ENCODE measurements at places on chromosomes 3 and 15.

GRCh38 chr15:90306560-90306959 lies 41.1 kb downstream of the NGRN start:
- DNase-seq = no peak

- no peak for DNase-seq
These were observed 187.1 kb downstream of the RAP2B start for GRCh38 chr3:153349108-153349499.

GRCh38 chr3:48656061-48656840 lies 6.4 kb downstream of the CELSR3 start:
- DNase-seq = peak; percentile 79

- peak; percentile 25 for DNase-seq
These were observed at the start of gene CAMP for GRCh38 chr3:48222616-48223513. Gene CAMP (plus strand): TSS chr3:48223495. CDS start chr3:48223512, 17 bp downstream.

GRCh38 chr3:69888943-69889315 lies 110.6 kb upstream of the SAMMSON start:
- DNase-seq = no peak
